ENCODE measurements at places on chromosomes 1 and 21.

- H3K27ac ChIP-seq, result no peak overlapping the region
- DNase-seq, result no peak
- H3K4me3 ChIP-seq, result no peak overlapping the region
- no peaks in the 10 kb centered on the region for H3K27me3 ChIP-seq
- no peaks in the 10 kb centered on the region for H3K36me3 ChIP-seq
Measured at GRCh38 chr1:197471248-197471985, 203.4 kb downstream of the CRB1 start.

GRCh38 chr1:244154508-244154871 is 103.4 kb downstream of the ZBTB18 start:
- H3K4me3 ChIP-seq, result no peak overlapping the region
- H3K27me3 ChIP-seq, result no peaks in the 10 kb centered on the region
- H3K36me3 ChIP-seq, result no peaks in the 10 kb centered on the region
- no peak for DNase-seq

- H3K4me1 ChIP-seq, result no peaks in the 10 kb centered on the region
- H3K4me3 ChIP-seq, result no peak overlapping the region
Measured at GRCh38 chr1:61202854-61203598, 120.7 kb downstream of the NFIA start.

DNA sequence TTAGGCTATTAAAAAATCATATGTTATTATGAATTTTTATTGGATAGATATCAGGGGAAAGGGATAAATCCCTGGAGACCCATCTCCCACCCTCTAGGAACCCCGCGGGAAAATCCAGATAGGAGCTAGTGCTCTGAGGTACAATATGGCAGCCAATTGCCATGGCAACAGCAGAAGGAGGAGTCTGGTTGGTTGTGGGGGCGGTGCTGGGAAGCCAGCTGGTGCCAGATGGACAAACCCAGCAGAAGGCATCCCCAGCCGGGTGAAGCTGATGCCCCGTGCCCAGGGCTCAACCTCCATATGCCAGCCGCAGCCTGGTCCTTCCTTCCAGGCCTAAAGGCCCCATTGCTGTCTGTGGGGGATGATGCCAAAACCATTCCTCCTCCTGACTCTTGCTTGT is 38.3 kb downstream of the RHBG start:
- no peak for DNase-seq
- no peak overlapping the region for H3K4me3 ChIP-seq
- peaks cover 4% of the 10 kb centered on the region for H3K4me1 ChIP-seq
- H3K27ac ChIP-seq, result no peak overlapping the region
- peaks cover 20% of the 10 kb centered on the region for H3K36me3 ChIP-seq
- no peaks in the 10 kb centered on the region for H3K27me3 ChIP-seq

GRCh38 chr21:21714426-21714825 is 716.2 kb downstream of the NCAM2 start:
- no peaks in the 10 kb centered on the region for H3K27me3 ChIP-seq
- H3K36me3 ChIP-seq, result no peaks in the 10 kb centered on the region

GRCh38 chr1:219138747-219139146 is 34.9 kb upstream of the LYPLAL1 start:
- H3K36me3 ChIP-seq, result no peaks in the 10 kb centered on the region
- DNase-seq, result no peak
- H3K27ac ChIP-seq, result no peak overlapping the region

DNA sequence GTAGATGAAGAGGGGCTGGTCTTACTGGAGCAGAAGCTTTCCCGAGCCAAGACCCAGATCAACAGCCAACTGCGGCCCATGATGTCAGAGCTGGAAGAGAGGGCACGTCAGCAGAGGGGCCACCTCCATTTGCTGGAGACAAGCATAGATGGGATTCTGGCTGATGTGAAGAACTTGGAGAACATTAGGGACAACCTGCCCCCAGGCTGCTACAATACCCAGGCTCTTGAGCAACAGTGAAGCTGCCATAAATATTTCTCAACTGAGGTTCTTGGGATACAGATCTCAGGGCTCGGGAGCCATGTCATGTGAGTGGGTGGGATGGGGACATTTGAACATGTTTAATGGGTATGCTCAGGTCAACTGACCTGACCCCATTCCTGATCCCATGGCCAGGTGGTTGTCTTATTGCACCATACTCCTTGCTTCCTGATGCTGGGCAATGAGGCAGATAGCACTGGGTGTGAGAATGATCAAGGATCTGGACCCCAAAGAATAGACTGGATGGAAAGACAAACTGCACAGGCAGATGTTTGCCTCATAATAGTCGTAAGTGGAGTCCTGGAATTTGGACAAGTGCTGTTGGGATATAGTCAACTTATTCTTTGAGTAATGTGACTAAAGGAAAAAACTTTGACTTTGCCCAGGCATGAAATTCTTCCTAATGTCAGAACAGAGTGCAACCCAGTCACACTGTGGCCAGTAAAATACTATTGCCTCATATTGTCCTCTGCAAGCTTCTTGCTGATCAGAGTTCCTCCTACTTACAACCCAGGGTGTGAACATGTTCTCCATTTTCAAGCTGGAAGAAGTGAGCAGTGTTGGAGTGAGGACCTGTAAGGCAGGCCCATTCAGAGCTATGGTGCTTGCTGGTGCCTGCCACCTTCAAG is 57.3 kb downstream of the LAMC2 start:
- H3K36me3 ChIP-seq, result peaks cover 7% of the 10 kb centered on the region
- H3K4me3 ChIP-seq, result no peak overlapping the region
- no peaks in the 10 kb centered on the region for H3K27me3 ChIP-seq
- DNase-seq, result peak; percentile 96

GRCh38 chr1:54800899-54801759 is at the start of gene TTC22:
Gene TTC22 (minus strand): TSS chr1:54801323. CDS start chr1:54801163, 160 bp downstream.
- H3K27ac ChIP-seq, result no peak within 1 kb of the TSS
- H3K4me3 ChIP-seq, result peak within 1 kb of the TSS; percentile 1
- H3K4me1 ChIP-seq, result no peaks in the 10 kb centered on the region
- DNase-seq, result peak; percentile 45
- H3K36me3 ChIP-seq, result no peaks in the 10 kb centered on the region

GRCh38 chr1:158248771-158249170 is 5.5 kb upstream of the CD1A start:
- no peak for DNase-seq
- no peak overlapping the region for H3K4me3 ChIP-seq
- H3K36me3 ChIP-seq, result no peaks in the 10 kb centered on the region
- peaks cover 3% of the 10 kb centered on the region for H3K4me1 ChIP-seq

DNA sequence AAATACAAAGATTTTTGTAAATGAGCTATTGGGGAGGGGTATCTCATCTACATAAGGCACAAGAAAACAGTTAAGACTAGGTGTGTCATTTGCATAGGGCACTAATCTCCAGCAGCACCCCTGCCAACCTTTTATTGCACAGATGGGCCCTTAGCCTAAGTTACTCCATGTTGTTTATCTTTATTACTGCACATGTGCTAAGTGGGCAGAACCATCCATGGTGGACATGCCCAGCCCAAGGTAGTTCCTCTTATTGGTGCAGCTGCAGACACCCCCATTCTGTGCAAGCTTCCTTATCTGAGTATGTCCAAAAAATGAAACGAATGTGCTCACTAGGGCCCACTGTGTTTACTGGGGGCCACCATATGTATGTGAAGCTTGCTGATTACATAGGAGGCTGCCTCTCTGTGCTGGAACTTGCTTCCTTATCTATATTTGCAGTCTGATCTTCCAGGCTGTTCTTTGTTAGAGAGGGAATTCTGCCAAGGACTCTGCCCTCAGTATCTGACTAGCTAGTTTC is 77.3 kb upstream of the NEK7 start:
- H3K27me3 ChIP-seq, result no peaks in the 10 kb centered on the region
- no peaks in the 10 kb centered on the region for H3K4me1 ChIP-seq
- H3K27ac ChIP-seq, result no peak overlapping the region
- no peak overlapping the region for H3K4me3 ChIP-seq

DNA sequence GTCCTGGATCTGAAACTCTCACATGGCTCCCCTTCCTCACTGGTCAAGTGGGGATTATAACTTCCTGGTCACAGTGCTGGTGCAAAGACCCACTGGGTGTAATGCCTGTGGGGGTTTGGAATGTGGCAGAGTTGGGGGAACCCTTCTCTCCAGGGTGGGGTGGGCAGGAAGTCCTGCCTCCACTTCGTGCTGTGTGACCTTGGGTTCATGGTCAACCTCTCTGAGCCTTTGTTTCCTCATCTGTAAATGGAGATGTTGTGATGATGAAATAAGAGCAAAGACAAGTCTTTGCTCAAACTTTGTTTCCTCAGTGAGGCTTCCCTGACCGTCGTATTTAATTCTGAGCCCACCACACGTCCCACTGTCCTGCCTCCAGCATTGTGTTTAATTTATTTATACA is 564.7 kb downstream of the PTPRU start:
- no peak overlapping the region for H3K4me3 ChIP-seq
- H3K36me3 ChIP-seq, result no peaks in the 10 kb centered on the region
- H3K27me3 ChIP-seq, result no peaks in the 10 kb centered on the region
- no peaks in the 10 kb centered on the region for H3K4me1 ChIP-seq
- H3K27ac ChIP-seq, result no peak overlapping the region
- DNase-seq, result no peak

Data from trophoblast cell (in vitro differentiated cells and primary cell).